ENCODE measurements at places on chromosomes 3 and 15.

GRCh38 chr3:47565734-47566550 lies 12.7 kb downstream of the CSPG5 start:
- no peak for DNase-seq

DNA sequence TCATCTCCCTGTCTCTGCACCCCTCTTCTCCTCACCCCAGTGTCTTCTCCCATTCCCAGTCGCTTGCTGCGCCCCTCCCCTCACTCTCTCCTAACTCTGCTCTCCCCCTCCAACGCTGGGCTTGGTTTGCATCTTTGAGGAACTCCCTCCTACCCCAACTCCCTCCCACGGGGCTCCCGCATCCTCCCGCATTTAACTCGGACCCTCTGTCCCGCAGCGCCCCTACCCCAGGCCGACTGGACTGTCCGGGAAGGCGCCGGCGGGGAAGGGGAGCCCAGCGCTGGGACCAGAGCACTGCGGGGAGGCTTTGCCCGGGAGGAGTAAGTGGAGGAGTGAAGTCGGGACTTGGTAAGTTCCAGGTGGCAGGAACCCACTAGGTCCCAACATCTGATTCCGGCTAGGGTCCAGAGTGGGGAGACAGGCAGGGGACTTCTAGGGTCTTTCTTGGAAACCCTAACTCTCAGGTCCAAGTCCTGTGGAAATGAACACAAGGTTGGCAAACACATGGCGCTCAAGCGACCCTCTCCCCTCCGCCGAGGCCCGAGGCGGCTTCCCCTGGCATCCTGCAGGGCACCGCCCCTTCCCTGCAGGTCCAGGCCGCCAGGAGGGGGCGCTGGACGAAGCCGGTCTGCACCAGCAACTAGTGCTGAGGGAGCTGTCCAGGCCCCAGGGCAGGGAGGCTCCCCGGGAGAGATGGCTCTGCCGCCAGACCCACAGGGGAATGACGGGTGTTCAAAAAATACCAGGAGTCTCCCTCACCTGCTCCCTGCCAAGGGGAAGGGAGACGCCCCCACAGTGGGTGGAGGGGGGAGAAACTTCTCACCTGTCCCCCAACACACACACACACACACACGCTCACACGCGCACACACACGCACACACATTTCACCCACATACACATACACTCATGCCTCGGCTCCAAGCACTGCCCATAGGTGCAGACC lies 53.2 kb downstream of the LHFPL4 start:
- peak; percentile 56 for DNase-seq

DNA sequence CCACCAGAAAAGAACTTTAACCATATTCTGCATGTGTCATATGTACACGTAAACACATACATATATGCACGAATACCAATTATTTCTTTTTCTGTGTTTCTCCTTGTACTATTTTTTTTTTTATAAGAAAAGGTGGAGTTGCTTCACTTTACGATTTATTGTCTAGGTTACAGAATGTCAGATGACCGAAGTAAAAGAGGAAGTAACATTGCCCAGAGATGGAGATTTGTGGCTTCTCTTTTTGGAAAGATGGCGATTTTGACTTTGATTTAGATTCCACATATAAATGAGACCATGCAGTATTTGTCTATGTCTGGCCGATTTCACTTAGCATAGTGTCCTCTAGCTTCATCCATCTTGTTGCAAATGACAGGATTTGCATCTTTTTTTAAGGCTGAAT lies 293.1 kb downstream of the SV2B start:
- DNase-seq, result no peak

DNA sequence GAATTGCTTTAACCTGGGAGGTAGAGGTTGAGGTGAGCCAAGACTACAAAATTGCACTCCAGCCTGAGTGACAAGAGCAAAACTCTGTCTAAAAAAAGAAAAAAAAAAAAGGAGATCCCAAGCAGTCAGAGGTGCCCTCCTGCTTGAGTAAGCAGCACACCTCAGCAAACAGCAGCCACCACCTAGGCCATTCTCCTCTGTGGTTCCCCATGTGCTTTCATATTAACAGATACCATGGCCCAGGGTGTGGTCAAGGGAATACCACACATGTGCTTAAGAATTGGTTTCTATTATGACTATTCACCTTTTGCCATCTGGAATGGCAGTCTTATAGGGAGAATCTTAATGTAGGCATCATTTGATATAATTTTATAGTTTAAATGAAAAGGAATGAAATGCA lies 24.7 kb upstream of the CSPG5 start:
- no peak for DNase-seq

- DNase-seq, result no peak
Observed at GRCh38 chr3:31762097-31762764, 218.8 kb downstream of the OSBPL10 start.

DNA sequence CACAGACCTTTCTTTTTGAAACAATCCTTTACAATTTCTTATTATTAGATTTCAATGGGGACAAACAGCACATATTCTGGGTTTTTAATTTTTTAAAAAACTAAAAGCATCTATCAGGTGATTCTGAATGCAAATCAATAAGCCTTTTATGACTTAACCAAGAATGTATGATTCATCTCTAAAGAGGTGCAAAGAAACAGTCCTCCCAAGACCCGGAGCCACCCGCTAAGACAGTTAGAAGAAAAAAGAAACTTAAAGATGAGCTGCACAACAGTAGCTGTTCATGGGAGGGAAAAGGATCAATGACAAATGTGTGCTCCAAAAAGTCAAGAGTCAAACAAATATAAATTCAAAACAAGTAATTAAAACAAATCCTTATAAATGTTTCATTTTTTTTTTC lies 319.5 kb downstream of the THSD4 start:
- DNase-seq, result peak; percentile 12

DNA sequence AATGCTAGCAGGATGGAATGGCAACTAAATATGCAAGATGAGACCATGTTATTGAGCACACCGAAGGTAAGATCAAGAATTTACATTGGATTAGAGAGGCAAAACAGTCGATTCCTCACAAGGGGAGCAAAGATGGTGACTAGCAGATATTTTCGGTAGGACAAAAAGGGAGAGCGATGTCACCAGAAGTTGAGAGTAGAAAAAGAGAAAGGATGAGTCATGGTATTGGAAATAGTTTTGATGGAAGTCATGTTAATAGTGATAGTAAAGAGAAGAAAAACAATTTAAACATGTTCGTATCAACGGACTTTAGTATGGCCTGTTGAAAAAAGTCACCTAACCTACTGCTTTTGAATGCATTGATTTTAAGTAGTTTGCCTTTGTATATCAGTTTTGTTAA lies 55.0 kb downstream of the UBE2E2 start:
- peak; percentile 50 for DNase-seq

DNA sequence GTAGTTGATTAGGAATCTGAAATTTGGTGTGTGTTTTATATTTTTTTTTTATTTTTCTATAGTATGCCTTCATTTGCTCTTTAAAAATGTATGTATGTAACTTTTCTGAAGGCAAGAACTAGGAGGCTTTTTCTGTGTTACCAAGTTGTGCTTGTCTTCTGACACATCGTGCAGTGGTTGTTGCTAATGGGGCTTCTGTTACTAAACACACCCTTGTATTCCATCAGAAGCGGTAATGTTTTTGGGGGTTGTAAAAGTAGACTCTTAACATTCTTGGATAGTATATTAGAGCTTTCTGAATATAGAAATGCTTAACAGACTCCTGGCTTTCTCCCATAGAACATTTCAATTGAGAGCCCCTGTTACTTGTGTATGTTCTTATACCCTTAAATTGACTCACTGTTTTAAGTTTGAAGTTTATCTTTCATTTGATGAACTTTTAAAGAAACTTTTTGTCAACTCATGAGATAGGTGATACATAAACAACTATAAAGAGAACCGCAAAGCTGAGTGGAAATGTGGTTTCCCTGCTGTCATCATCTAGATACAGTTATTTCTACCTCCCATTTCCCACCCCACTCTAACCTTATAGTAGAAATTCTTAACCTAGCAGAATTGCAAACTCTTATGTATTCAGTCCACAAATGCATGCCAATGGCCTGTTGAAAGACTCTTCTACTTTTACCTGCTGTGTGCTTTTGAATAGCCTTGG lies 2.5 kb downstream of the TIPARP start:
- DNase-seq, result no peak

GRCh38 chr3:86047161-86047560 lies 943.8 kb downstream of the VGLL3 start:
- DNase-seq, result no peak

GRCh38 chr15:28945626-28946230 lies 60.0 kb downstream of the APBA2 start:
- DNase-seq, result no peak

DNA sequence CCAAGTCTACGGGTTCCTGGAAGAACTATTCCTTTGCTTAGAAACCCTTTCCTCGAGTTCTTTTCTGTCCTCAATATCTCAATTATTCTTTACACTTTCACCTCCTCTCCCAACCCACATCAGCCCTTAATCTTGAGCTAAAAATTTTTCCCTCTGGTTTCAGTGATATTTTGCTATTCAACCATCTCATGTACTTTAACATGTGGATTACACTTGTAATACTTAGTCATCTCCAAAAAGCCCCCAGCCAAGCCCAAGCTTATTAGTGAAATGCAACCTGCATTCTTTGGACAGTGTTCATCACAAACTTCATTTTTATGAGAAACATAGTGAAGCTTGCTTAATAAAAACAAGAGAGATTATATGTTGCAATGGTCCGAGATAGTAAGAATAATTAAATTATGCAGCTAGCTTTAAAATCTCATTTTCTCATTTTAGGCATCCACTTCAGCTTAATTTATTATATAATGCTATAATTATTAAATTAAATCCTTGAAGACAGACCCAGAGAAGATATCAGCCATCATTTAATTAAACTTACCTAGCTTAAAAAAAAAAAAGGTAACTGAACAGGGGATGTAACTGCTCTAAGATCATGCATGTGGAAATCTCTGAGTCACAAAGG lies 534.5 kb upstream of the TBL1XR1 start:
- peak; percentile 81 for DNase-seq

GRCh38 chr3:130759692-130760338 lies 13.2 kb upstream of the PIK3R4 start:
- peak; percentile 62 for DNase-seq

DNA sequence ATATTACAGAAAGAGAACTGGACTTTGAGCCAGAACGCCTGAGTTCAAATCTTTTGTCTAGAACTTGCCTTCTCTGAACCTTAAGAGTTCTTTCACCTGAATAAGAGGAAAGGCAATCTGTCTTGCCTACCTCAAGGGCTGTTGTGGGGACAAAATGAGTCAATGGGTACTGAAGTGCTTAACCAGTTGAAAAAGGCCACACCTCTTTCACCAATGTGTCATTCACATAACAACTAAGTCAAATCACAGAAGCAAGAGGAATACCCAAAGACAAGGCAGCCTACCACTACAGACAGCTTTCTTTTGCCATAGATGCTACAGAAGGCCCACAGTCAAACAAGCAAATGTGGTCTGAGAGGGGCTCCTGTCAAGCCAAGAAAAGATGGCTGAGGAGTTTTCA lies 39.7 kb downstream of the NBEAL2 start:
- peak; percentile 9 for DNase-seq

DNA sequence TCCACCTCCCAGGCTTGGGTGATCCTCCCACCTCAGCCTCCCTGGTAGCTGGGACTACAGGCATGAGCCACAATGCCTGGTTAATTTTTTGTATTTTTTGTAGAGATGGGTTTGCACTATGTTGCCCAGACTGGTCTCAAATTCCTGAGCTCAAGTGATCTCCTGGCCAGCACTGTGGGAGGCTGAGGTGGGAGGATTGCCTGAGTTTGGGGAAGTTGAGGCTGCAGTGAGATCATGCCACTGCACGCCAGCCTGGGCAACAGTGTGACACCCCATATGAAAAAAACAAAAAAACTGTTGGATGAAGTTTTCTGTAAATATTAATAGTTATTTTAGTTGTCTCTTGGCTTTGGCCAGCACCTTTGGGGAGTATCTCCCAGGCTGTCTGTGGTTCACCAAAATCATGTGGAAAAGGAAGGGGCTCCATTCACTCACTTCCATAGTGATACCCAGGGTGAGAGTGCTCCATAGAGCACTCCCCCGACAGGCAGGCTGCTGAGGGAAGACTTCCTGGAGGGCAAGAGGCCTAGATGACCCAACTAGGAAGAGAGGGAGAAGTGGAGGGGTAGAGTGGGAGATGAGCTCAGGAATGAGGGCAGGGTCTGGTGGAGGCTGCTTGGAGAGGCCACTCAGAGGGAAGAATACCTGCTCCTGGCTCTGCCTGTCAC lies 47.1 kb downstream of the CDC25A start:
- no peak for DNase-seq

DNA sequence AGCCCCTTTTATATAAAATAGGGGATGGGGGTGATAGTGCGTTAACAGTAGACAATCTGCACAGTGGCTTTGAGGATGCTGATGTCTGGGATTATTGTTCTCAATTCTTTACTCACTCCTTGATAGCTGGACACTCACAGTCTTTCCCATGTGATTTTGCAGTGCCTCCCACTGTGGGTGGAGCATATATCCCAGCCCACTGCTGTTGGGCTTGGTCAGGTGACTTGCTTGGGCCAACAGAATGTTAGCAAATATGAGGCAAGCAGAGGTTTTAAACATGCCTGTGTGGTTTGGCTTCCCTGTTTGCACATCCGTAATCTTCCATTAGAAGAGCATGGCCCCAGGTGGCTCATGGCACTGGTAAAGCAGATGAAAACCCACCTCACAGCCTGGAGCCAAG lies 46.5 kb downstream of the CPA3 start:
- no peak for DNase-seq

- DNase-seq, result no peak
Observed at GRCh38 chr15:99399061-99399460, 147.8 kb downstream of the LRRC28 start.

GRCh38 chr15:83475551-83475950 lies 28.4 kb downstream of the SH3GL3 start:
- DNase-seq, result peak; percentile 8

DNA sequence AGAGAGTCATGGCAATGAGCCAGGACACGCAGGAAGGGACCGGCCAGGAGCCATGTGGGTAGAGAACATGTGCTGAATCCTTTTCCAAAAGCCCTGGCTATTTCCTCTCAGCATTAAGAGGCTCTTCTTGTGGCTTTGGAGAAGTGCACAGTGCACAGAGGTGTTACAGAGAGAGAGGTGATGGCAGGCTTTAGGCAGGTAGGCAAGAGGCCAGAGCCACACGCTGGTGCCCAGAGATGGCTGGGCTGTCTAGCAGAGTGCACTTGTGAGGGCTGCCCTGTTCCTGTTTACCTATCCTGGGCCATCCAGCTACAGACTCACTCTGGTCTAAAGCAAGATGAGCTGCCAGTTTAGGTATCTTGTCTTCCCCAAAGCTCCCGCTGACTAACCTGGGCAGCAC lies 402.6 kb downstream of the OCA2 start:
- DNase-seq, result no peak

Measured in fibroblast of mammary gland (primary cell).